ENCODE measurements at places on chromosomes 11 and 22. TPM values are rescaled to one million over a fixed set of nuclear protein-coding genes. Genes with fewer than 3 reads are reported as not detected.

Gene OR52E8
- total RNA-seq: not detected

Gene ANO3
- 0.03 TPM for total RNA-seq

Gene CHKB
- 17.8 TPM for total RNA-seq

Gene ALX4
- total RNA-seq: 1.9 TPM

Gene RIBC2
- total RNA-seq: 2.4 TPM

Gene PLAAT2
- total RNA-seq: 0.68 TPM

Gene OR6A2
- not detected for total RNA-seq

Gene RFPL1
- not detected for total RNA-seq

Gene ARHGAP42
- total RNA-seq: 4.5 TPM

Gene SPTY2D1
- total RNA-seq: 16.3 TPM

Gene TMPRSS5
- total RNA-seq: 0.13 TPM

Gene XKR3
- not detected for total RNA-seq
